Thymus (tissue), 14 donors: ENCODE measurements at places on chromosomes 4 and X. TPM values are rescaled to one million over a fixed set of nuclear protein-coding genes. Genes with fewer than 3 reads are reported as not detected.

DNA sequence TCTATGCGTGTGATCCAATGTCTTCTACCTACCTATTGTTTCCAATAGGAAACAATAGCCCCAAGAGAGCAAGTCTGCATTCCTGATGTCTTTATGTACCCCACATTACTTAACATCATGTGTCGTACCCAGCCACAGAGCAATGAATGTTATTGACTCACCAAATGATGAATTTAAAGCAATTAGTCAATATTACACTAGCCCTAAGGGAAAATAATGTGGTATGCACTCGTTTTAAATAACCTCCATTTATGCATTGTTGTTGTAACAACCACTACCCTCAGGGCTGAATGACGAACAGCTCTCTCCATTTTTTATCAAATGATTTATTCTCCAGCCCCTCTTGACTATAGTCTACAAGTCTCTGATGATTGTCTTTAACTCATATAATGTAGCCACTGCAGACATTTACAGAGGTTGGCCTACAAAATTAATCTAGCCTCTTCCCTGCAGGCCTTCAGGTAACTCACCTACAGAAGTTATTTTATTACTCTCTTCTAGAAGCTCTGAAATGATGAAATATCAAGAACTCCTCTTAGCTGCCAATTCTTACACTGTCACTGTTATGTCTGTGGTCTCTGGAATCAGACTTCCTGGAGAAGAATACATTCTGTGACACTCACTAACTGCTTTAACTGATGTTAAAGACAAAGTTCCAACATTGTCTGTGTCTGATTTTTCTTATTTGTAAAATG lies 601.7 kb upstream of the GRIA3 start:
- no peaks in the 10 kb centered on the region for H3K36me3 ChIP-seq
- H3K27me3 ChIP-seq, result no peaks in the 10 kb centered on the region
- H3K4me3 ChIP-seq, result no peak overlapping the region
- no peak for DNase-seq

GRCh38 chrX:905848-906566 lies 275.4 kb downstream of the SHOX start:
- no peaks in the 10 kb centered on the region for H3K4me1 ChIP-seq
- H3K27ac ChIP-seq, result no peak overlapping the region
- no peak overlapping the region for H3K4me3 ChIP-seq
- no peaks in the 10 kb centered on the region for H3K27me3 ChIP-seq
- no peak for DNase-seq

GRCh38 chr4:99722006-99722405 lies 64.4 kb upstream of the C4orf54 start:
- no peaks in the 10 kb centered on the region for H3K4me1 ChIP-seq
- no peaks in the 10 kb centered on the region for H3K27me3 ChIP-seq
- DNase-seq, result no peak
- H3K4me3 ChIP-seq, result no peak overlapping the region
- H3K36me3 ChIP-seq, result no peaks in the 10 kb centered on the region

GRCh38 chrX:40887476-40887875 lies 152.1 kb upstream of the MED14 start:
- DNase-seq, result no peak
- H3K4me3 ChIP-seq, result no peak overlapping the region
- H3K27me3 ChIP-seq, result no peaks in the 10 kb centered on the region
- no peak overlapping the region for H3K27ac ChIP-seq
- H3K4me1 ChIP-seq, result no peaks in the 10 kb centered on the region

- no peak overlapping the region for H3K4me3 ChIP-seq
- DNase-seq, result no peak
- H3K4me1 ChIP-seq, result no peaks in the 10 kb centered on the region
- no peaks in the 10 kb centered on the region for H3K36me3 ChIP-seq
Observed at GRCh38 chrX:10471418-10471817, 149.0 kb downstream of the MID1 start.

GRCh38 chr4:81688085-81688484 lies 216.4 kb upstream of the RASGEF1B start:
- H3K27me3 ChIP-seq, result no peaks in the 10 kb centered on the region
- peaks cover 7% of the 10 kb centered on the region for H3K4me1 ChIP-seq
- H3K36me3 ChIP-seq, result no peaks in the 10 kb centered on the region
- no peak for DNase-seq

DNA sequence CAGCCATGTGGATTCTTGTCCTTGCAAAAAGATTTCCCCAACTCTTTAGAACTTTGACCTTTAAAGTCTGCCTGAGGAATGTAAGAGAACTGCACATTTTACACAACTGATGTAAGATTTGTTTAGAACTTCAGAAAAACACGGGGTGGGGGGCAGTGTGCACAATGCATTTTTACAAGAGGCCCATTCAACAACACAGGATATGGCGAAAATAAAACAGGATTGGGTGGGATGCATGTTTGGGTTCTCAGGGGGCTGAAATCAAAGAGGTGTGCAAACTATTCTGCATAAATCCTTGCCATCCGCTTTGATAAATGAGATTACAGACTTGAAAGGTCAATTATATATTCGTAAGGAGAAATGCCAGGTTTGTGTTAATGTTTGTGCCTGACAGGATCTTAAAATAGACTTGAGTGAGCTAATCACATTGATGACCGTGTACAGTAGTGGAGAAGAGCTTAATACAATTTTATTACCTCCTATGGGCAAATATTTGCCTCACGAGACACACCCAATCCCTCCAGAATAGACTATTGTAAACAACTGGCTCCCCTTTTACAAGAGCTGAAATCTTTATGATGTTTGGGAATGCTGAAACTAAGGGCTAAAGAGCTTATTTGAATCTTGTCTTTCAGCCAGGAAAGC lies 184.1 kb upstream of the LEF1 start:
- H3K4me1 ChIP-seq, result peaks cover 69% of the 10 kb centered on the region
- H3K27ac ChIP-seq, result no peak overlapping the region
- H3K36me3 ChIP-seq, result no peaks in the 10 kb centered on the region

- H3K27me3 ChIP-seq, result no peaks in the 10 kb centered on the region
- no peaks in the 10 kb centered on the region for H3K36me3 ChIP-seq
- H3K4me3 ChIP-seq, result no peak overlapping the region
- DNase-seq, result no peak
- no peak overlapping the region for H3K27ac ChIP-seq
Observed at GRCh38 chrX:12370497-12370986, 232.3 kb downstream of the FRMPD4 start.

GRCh38 chr4:1348746-1349145 lies 1.7 kb downstream of the UVSSA start:
- no peak overlapping the region for H3K27ac ChIP-seq
- no peak overlapping the region for H3K4me3 ChIP-seq
- H3K27me3 ChIP-seq, result no peaks in the 10 kb centered on the region
- peaks cover 12% of the 10 kb centered on the region for H3K36me3 ChIP-seq
- H3K4me1 ChIP-seq, result peaks cover 34% of the 10 kb centered on the region
- DNase-seq, result no peak

DNA sequence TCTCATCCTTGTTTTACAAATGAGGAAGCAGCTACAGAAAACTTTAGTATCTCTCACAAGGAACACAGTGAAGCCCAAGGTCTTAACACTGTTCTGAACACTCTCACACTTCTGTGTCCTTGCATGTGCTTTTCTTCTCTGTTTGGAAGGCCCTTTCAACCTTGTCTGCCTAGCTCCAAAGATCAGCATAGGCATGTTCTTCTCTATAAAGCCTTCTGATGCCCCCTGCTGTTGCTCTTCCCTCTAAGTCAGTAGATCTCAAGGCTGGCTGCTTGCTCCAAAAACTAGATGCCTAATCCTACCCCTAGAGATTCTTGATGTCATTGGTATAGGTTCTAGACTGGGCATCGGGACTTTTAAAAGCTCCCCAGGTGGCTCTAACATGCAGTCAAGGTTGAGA lies 5.9 kb downstream of the APOO start:
- H3K4me1 ChIP-seq, result no peaks in the 10 kb centered on the region
- no peak overlapping the region for H3K27ac ChIP-seq
- no peak for DNase-seq
- no peak overlapping the region for H3K4me3 ChIP-seq

- no peaks in the 10 kb centered on the region for H3K27me3 ChIP-seq
- DNase-seq, result no peak
- no peak overlapping the region for H3K27ac ChIP-seq
- no peaks in the 10 kb centered on the region for H3K4me1 ChIP-seq
- no peak overlapping the region for H3K4me3 ChIP-seq
- H3K36me3 ChIP-seq, result no peaks in the 10 kb centered on the region
Observed at GRCh38 chrX:112058255-112058654, 24.3 kb downstream of the TRPC5 start.

- H3K27ac ChIP-seq, result peak overlapping the region; percentile 83
- no peaks in the 10 kb centered on the region for H3K36me3 ChIP-seq
- peak overlapping the region; percentile 72 for H3K4me3 ChIP-seq
- H3K27me3 ChIP-seq, result peaks cover 78% of the 10 kb centered on the region
- no peak for DNase-seq
Observed at GRCh38 chrX:40105835-40106675, 8.3 kb upstream of the BCOR start.

DNA sequence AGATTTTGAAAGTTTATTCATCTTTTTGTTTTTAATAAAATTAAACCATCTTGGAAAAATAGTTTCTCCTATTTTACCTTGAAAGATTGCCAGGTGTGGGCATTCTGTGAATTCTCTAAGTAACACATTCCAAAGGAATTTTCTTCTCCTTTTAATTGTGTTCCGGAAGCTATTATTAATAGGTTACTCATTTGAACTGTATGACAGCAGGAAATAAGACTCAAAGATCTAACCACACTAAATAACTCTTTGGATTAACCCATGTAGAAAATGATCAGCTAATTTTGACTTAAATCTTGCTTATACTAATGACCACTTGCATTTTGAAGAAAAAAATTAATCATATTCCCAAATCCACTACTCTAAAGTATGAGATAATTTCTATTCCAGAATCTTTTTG lies 17.6 kb upstream of the CCNI start:
- DNase-seq, result no peak
- H3K36me3 ChIP-seq, result no peaks in the 10 kb centered on the region
- H3K27me3 ChIP-seq, result no peaks in the 10 kb centered on the region
- no peaks in the 10 kb centered on the region for H3K4me1 ChIP-seq
- no peak overlapping the region for H3K4me3 ChIP-seq

- no peak for DNase-seq
- no peak overlapping the region for H3K27ac ChIP-seq
- H3K4me1 ChIP-seq, result no peaks in the 10 kb centered on the region
- H3K27me3 ChIP-seq, result no peaks in the 10 kb centered on the region
- H3K4me3 ChIP-seq, result no peak overlapping the region
Observed at GRCh38 chrX:139969286-139969685, 4.0 kb upstream of the CXorf66 start.

DNA sequence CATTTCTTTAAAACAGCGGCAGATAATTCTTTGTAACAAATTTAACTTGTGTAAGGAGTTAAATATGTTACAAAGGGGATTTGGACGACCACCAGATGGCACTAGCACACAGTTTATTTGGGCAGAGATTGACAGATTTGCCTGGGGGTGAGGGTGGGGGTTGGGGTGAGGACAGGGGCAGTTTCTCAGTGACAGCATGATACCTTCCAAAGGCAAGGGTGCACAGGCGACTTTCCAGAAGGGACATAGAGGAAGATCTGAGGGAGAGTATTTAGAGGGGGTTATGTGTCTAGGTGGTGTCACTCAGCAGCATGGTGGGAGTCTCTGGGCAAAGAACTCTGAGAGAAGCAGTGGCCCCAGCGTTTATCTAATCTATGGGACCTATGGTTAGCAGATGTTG lies 9.6 kb upstream of the TMA16 start:
- no peaks in the 10 kb centered on the region for H3K36me3 ChIP-seq
- H3K27ac ChIP-seq, result no peak overlapping the region
- no peak overlapping the region for H3K4me3 ChIP-seq

BMX gene
- 0.57 TPM for total RNA-seq

SYNPO2 gene
- 15.8 TPM for total RNA-seq

ART3 gene
- 0.61 TPM for total RNA-seq

PAGE5 gene
- 0.14 TPM for total RNA-seq

FREM3 gene
- total RNA-seq, result 0.71 TPM

HSD17B13 gene
- total RNA-seq, result 0.14 TPM

FANCB gene
- 7.2 TPM for total RNA-seq
